ENCODE measurements at places on chromosomes 5 and 9.

DNA sequence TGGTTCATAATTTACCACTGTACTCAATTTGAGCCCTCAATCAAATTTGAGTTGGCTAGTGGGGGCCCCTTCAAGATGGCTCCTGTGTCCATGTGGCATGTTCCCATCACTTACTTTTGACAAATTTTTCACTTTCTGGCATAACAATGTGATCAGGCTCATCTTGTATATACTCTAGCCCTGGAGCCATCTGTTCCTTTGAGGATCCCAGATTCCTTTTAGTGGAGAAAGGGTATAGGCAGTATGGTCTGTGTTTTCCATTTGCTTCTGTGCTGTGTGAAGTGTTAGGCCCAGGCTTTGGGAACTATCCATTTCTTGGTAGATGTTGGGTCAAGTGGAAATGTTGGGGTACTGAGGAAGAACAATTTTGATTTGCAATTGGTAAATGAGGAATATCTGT, 45.7 kb downstream of the SH3GL2 start:
- DNase-seq: no peak

DNA sequence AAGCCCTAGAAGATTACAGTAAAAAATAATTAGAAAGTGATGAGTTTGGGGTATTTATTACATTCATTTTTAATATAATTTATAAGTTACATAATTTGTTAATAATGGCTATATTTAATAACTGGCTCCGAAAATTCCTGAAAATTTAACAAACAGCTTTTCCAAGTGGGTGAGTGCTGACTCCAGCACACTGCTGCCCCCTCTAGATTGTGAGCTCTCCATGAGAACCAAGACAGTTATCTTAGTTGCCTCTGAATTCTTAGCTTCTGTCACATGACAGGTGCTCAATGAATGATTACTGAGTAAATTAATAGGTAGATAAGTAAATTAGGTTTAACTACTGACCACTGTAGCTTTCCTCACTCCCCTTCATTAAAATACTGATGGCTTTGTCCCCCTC, 7.8 kb downstream of the KLHL3 start:
- no peak for DNase-seq

- DNase-seq: no peak
These were observed 177.9 kb downstream of the COX7C start for GRCh38 chr5:86795659-86796058.

DNA sequence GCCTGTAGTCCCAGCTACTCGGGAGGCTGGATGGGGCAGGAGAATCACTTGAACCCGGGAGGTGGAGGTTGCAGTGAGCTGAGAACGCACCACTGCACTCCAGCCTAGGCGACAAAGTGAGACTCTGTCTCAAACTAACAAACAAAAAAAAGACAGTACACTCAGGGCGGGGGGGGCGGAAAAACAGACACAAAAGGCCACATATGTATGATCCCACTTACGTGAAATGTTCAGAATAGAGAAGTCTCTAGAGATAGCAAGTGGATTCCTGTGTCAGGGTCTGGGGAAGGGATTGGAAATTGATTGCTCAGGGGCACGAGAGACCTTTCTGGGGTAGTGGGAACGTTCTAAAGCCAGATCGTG, 9.0 kb upstream of the LCN1 start:
- no peak for DNase-seq

- DNase-seq: no peak
These were observed 59.5 kb upstream of the RNF130 start for GRCh38 chr5:180130876-180131740.

DNA sequence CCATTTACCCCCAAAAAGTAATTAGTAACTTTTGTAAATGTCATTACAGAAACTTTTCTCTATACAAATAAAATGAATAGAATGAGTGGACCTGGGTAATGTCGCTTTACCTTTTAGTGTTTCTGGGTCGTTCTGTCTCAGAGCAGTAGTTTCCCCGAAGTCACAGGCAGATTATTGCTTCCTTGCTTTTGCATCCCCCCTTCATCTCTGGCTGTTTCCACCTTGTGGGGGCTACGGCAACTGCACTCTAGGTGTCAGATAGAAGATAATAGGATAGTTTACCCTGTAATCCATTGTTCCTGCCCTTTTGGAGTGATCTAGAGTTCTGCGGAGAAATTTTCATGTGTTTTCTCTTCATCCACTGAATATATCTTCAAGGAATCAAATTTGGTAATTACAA, 68.7 kb downstream of the PRR16 start:
- no peak for DNase-seq

GRCh38 chr9:99119976-99120655, 15.2 kb downstream of the TGFBR1 start:
- no peak for DNase-seq

Data from stimulated activated CD8-positive, alpha-beta memory T cell treated with anti-CD3 and anti-CD28 coated beads, Interleukin-2, amount 100 ng/mL, for 1 hour (primary cell).